ENCODE measurements at places on chromosomes 1 and 21.

GRCh38 chr21:44445145-44445812 is 10.0 kb upstream of the LRRC3 start:
- no peak for DNase-seq

GRCh38 chr1:30664103-30664755 is 59.2 kb downstream of the MATN1 start:
- DNase-seq: no peak

GRCh38 chr1:24652382-24652781 is 9.3 kb downstream of the SRRM1 start:
- no peak for DNase-seq

GRCh38 chr1:160062230-160062532 is 7.8 kb downstream of the KCNJ10 start:
- DNase-seq: no peak

DNA sequence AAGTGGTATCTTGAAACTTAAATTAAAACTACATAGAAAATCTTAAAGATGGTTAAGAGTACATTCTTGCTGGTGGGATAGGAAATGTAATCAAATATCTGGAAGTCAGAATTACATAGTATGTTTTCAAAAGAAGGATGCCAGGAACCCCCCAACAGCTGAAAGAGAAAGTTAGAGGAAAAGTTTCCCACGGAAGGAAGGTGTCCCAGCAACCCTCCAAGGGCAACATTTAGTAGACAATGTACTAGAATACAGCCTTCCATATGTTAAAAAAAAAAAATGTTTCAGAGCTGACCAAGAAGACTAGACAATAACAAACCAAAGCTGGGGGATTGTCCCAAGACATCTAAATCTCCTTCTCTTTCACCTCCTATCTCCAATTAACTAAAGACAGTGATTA is 2.2 kb downstream of the DEDD start:
- no peak for DNase-seq

DNA sequence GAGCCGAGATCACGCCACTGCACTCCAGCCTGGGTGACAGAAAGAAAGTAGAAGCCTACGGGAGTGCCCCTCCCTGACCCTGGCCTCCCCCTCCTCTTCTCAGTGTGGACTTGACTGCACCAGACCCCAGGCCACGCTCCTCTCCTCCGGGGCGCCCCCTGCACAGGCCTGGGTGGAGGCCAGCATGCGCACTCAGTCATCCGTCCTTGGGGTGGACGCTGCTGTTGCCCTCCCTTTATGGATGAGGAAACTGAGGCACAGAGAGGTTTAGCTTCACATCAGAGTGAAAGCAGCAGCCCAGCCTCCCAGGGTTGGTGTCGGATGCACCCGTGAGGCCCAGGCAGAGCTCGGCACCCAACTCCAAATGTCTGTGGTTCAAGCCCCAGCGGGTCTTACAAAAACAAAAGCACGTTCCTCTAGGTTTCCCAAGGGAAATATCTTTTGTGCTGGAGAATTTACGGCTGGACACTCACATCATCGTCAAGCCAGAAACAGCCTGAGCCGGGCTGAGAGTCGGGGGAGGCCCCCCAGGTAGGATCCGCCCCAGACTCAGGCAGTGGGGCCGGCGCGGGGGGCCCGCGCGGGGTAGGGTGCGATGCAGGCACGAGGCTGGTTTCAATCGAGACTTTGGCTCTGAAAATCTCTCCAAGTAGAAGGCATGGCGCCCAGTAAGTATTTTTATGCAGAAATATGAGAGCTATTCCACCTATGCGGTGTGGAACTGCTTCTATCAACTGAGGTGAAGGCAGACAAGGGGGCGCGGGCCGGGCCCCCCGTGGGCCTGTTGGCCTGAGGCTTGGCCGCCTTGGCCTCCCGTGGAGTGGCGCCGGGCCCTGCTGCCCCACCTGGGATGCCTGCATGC is 36.6 kb downstream of the MORN1 start:
- DNase-seq: no peak

DNA sequence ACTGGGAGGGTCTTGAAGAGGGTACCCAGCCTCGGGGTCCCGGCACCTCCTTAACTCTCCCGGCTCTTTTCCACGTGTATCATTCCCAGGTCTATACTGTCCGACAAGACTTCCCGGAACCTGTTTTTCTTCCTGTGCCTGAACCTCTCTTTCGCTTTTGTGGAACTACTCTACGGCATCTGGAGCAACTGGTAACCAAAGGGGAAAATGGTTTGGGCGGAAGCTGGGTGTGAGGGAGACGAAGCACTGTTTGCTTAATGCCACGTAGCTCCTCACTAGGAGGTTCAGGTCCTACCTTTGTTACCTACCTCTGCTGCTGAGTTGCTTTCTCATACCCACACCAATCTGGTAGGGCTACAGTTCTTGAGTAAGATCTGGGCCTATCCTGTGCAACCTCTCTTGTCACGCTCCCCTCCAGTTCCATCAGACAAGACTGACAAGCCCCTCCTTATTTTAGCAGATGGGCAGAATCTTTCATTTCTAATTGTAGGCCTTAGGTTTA is 642 bp downstream of the SLC30A7 start:
- DNase-seq: no peak

- DNase-seq: no peak
Observed at GRCh38 chr1:8389958-8390535, 72.1 kb downstream of the SLC45A1 start.

DNA sequence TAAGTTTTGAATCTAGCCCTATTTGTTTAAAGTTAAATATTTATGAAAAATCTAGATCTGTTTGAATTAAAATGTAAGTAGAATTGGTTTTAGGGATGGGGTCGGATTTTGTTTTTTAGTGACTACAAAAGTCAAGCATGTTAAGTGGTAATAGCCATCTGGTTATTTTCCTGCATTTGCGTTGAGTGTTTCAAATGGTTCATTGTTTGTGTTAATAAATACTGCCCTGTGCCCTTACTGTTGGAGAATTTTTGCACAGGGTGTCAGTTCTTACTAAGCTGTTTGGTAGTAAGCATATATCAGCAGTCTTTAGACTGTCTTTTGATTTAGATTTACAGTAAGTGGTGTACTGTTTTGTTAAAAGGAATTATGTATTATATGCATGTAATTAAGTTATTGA is 46.1 kb upstream of the TARS2 start:
- DNase-seq: no peak

- no peak for DNase-seq
Observed at GRCh38 chr1:53334312-53334711, 6.4 kb upstream of the LRP8 start.

DNA sequence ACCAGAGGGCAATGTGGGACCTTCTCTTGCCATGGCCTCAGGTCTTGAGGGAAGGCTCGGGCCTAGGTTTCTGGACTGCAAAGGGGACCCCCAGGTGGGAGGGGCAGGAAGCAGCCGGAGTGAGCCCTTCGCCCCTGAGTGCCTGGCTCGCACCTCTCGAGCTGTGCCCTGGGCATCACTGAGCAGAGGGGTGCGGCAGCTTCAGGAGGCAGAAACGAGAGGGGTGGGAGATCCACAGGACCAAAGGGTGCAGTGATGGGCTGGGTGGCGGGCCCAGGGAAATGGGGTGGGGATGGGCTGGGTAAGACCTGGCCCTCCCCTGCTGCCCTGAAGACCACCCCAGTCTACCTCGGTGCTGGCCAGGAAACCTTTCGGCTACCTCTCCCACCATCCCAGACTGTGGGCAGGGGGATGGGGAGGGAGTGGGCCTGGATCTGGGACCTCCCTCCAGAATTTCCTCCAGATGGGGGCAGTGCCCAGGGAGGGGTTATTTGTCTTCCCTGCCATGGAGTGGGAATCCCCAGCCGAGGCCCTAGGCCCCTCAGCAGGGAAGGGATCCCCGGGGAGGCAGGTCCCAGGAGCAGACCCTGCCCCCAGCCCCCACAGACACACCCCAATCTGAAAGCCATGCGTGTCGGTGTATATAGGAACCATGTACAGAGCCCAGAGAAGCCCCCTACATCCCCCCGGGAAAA is 21.3 kb downstream of the A3GALT2 start:
- no peak for DNase-seq

- DNase-seq: no peak
Observed at GRCh38 chr1:5164158-5164557, 509.7 kb downstream of the AJAP1 start.

DNA sequence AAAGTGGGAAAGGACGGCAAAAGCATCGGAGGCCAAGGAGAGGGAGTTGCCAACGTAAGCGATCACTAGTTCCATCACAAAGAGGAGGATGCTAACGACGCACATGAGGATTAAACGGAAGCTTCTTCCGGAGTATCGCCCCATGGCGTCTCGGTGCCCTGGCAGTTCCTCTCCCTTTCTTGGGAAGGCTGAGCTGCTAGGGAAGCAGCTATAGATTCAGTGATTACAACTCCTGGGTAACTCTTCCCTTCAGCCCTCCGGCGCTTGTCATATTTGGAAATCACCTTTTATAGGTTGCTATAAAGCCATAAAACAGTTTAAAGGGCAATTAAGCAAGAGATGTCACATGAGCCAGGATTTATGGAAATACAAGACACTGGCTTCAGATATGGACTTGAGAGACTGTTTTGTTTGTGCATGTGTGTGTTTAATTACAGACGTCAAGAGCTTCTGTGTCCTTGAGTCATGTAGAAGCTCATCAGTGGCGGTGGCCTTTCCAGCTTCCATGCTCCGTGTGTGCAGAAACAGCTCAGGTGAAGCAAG is 30.6 kb upstream of the SLC30A10 start:
- no peak for DNase-seq

DNA sequence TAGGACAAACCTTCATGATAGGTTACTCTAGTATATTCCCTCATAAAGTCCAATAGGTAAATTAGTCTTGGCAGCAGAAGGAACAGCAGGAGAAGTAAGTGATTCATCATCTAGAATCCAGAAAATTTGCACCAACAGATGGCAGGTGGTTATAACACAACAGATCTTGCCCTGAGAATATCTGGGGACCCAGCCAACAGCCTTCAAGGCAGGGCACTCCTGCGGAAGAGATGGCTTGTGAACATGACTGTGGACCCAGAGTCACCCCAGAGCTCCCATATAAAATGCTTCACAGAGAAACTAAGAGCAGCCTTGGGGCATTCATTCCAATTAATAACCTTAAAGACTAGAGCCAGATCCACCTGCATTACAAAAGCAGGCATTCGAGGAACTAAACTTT is 7.9 kb upstream of the PLA2G2C start:
- no peak for DNase-seq

DNA sequence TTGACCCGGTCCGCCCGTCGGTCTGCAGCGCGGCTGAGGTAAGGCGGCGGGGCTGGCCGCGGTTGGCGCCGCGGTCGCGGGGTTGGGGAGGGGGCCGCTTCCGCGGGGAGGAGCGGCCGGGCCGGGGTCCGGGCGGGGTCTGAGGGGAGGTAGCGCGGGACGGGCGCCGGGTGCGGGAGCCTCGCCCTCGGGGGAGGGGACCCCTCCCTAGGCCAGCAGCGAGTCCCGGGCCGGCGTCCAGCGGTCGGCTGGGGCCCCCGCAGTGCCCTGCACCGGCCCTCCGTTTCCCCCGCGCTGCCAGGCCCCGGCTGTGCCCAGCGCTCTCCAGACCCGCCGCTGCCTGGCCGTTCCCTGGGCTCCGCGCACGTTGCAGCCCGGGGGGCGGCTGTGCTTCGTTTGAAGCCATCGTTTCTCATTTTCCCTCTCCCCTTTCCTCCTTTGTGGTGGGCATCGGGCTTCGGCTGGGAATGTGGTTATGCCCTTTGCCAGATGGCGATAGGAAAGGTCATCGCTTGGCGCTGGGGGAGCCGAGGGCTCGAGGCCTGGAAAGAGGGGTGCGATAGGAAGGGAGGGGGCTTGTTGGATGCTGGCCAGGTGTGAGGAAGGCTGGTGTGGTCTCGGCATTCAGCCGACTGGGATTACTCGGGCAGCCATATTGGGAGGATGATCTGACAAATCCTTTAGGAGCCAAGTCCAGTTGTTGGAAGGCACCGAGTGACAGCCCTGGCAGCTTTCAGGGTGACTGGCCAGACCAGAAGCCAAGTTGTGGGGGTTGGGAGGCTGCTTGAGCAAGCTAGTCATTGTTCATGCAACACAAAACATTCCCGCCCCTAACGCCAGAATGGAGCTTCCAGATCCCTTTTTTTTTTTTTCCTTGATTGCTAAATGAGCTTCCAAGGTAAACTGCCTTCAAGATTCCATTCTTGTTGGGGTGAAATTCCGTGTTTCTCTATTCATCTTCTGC is 753 bp downstream of the KIF1B start:
- no peak for DNase-seq

DNA sequence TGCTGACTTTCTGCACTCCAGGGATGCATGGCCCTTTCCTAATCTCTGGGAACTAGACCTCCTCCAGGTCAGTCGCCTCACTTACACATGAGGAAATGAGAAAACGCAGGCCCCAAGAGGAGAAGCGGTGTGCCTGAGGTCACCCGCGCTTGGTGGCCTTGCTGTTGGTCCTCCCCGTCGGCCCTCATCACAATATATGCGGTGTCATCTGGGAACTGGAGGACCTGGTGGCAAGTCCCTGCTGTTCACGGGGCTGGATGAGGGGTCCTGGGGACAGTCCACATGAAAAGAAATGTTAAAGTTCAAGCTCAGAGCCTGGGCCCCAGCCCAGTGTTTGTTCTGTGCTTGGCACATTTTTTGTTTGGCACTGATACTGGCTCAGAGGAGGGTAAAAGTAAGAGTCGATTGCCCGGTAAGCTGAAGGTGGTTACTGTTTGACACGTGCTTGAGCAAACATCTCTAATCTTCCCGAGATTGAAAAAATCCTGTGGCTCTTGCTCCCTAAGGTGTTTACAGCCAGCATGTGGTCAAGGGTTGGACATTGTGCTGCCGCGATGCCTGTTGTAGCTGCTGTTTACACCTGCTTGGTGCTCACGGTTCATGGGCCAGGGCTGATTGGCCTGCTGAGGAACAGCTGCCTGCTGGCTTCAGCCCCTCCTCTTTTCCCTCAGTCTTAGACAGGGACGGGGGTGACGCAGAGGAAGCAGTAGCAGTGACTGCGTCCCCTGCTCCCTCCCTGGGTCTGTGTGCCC is 5.2 kb downstream of the COQ8A start:
- no peak for DNase-seq

DNA sequence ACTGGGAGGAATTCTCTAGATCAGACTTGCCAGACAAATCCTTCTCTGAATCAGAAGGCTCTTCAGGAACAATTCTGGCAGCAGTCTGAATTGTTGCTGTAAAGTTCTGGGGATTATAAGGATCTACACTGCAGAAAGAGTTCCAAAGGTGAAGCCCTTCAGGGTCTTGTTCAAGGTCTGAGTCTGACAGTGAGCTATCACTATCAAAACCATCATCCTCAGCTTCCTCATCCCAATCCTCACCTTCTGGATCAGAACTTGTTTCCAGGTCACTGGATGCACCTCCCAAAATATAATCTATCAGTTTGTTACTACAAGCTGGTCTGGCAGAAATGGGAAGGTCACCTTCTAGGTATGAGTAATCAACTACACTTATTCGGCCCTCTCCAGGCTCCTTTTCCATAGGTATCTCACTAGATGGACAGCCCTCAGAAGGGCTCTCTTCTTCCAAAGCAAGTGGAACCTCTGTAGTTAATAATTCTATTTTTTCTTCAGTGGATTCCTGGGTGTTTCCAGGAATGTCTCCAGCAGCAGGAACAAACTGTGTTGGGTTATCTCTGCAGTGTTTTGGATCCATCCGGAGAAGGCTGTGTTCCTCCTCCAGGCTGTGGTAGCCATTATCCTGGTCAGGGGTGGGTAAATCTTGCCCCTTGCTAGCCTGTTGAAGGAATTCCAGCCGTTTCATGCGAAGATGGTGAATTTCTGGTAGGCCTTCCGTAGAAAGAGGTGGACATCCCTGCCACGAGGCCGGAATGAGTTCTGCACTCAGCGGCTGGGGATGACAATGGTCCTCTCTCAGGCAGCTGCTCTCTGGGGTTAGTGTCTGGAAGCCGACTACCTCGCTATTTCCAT is 1.6 kb downstream of the PPP1R15B start:
- DNase-seq: no peak

All from NCI-H1436 treated with DMSO at 0.1 percent for 48 hours (cell line).